ENCODE measurements at places on chromosomes 11 and 22.

- DNase-seq: no peak
These were observed 90.3 kb upstream of the MTMR2 start for GRCh38 chr11:96014217-96014616.

DNA sequence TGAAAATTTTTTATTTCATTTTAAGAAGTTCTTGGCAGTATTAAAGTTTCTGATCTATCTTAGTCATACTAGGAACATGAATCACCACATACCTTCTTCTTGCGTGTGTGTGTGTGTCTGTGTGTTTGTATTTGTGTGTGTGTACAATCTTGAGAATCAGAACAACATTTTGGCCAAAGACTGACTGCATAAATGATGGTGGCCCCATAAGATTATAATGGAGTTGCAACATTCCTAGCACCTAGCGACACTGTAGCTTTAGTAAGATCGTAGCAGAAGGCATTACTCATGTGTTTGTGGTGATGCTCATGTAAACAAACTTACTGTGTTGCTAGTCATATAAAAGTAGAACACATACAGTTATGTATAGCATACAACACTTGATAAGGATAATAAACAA lies 205.4 kb downstream of the FAM76B start:
- DNase-seq: no peak

GRCh38 chr22:23035557-23036277 lies 34.6 kb upstream of the GNAZ start:
- DNase-seq: no peak

GRCh38 chr11:68513930-68514487 lies 53.5 kb downstream of the PPP6R3 start:
- no peak for DNase-seq

DNA sequence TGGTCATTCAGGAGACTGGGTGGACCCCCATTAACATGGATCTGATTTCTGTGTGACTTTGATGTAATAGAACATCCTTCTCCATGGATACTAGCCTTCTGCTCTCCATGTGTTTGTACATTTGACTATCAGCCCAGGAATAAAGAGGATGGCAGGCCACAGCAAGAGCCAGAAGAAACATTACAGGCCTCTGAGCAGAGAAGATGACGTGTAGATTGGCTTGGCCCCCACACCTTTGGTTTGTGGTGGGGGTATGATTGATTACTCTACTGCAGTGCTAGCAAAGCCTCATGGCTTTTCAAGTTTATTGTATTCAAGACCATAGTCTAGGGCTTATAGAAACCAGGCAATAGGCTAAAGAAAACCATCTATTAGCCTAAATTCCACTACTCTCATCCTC lies 77.0 kb downstream of the GRAMD1B start:
- DNase-seq: no peak

DNA sequence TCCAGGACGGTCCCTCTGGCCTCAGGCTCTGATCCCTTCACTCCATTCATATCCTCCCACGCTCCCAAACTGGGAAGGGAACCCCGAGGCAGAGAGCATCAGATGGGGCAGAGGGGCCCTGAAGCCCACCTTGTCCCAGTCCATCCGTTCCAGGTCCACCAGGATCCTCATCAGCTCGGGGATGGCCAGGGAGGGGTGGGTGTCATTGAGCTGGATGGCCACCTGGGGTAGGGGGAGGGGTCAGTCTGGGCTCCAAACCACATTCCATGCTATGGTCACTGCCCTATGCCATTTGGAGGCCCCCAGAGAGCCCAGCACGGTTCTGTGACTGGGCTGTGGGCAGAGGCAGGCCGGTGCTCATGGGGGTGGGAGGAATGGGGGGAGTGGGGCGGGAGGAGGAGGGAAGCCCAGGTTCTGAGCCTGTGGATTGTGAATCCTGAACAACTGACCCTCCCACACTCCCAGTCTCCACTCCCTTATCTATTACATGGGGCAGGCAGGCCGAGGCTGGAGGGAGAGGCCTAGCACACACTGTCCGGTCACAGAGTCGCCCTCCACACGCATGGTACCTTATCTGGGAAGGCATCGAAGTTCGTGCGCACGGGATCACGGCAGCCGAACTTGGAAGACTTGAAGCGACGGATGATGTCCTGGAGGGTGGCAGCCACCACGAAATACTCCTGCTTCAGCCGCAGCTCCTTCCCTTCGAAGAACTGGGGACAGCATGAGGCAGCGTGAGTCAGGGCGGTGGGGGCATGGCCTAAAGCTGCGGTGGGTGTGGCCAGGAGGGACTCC lies 5.5 kb downstream of the PYGM start:
- peak; percentile 10 for DNase-seq

DNA sequence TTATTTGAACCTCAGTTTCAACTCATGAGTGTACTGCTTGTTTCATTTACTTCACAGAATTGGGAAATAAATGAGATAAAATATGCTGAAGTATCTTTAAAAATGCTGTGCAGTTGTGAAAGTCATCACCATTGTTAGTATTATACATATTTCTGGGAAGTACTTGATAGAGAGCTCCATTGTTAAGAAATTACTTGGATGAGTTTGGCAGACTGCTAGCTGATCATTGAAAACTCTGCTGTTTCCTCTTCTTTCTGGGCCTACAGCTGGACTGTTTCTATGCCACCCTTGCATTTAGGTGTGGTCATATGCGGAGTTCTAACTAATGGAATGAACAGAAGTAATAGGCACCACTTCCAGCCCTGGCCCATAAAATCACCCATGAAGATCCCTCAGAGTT lies 10.0 kb downstream of the SIK2 start:
- DNase-seq: no peak

DNA sequence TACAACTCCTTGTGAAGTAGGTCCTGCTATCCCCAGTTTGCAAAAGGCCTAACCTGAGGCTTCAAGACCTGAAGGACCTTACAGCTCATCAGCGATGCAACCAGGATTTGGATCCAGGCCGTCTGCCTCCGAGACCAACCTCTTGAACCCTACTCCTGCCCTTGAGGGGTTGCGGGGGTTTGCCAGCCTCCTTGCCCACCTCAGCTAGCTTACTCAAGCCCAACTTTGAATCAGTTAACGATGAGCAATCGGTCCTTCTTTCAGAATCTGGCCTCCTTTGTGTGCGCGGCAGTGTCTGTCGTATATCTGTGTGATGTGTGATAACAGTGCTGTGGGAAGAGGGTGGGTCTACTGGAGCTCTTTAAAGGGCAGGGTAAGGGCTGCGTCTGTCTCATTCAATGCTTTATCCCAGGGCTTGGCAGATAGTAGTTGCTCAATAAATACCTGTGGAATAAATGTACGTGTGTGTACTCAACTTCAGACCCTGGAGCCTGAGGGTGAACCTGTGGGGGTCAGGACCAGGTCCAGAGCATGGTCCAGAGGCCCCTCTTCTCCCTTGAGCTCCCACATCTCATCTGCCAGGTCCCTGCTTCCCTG lies 3.2 kb downstream of the CHRM1 start:
- DNase-seq: no peak

- no peak for DNase-seq
These were observed 152.2 kb upstream of the E2F8 start for GRCh38 chr11:19392847-19393518.

GRCh38 chr11:2293531-2293971 lies 8.2 kb downstream of the C11orf21 start:
- no peak for DNase-seq

GRCh38 chr22:26461188-26461810 lies 22.3 kb downstream of the HPS4 start:
- DNase-seq: peak; percentile 78

- no peak for DNase-seq
These were observed 100.7 kb downstream of the CEP164 start for GRCh38 chr11:117428186-117428855.
